ENCODE measurements at places on chromosomes 5 and 9.

DNA sequence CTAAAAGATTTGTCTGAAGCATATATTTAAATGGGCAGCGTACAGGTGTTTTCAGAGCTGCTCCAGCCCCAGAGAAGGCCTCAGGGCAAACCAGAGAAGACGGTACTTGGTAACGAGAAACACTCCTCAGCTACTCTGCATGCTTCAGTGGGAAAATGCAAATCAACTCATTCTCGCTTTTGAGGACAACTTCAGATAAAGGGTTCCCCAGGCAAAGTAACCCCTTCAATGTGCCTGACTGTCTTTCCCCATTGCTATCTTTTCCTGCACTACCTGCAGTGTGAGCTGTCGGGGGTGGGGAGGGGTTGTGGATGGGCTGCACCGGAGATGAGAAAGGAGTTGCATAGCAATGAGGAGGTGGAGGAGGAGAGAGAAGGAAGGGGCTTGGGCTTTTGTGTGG, 339.7 kb upstream of the CLINT1 start:
- DNase-seq = no peak

DNA sequence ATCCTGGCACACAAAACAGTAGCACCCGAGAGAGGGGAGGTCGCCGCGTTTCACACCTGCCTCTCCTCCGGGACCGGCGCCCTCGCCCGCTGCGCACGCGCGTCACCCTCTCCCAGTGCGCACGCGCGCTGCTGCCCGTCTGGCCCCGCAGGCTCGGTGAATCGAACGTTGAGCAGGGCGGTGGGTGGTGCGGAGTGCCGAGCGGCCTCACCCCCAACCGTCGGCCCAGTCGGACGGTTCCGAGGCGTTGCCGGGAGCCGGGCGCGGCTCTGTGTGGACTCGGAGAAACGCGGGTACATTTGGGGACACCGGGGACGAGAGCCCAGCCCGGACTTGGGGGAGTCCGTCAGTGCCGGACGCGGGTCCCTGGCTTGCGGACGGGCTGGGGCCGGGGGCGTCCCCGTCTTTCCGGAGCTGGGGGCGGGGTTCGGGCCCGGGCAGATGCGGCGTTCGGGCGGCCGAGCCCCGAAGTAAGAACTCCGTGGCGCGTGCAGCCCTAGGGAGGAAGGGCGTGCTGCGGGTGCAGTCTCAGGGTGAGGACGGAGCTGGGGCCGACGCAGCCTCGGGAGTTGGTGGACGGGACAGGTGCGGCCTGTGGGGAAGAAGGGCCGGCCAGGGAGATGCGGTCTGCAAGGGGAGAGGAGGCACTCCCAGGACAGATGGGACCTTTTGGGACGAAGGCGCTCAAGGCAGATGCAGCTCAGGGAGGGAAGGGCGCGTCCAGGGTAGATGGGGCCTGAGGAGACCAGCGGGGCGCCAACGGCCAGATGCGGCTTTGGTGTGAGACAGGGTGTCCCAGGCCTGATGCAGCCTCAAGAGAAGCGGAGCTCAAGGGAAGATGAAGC, at the start of gene POMT1:
POMT1 (plus strand) TSS at position 138 of the 845 bp plus-strand sequence. CDS start 1,301 bp downstream, outside the sequence.
- DNase-seq = peak; percentile 93

GRCh38 chr5:140153255-140153654, 21.7 kb upstream of the CYSTM1 start:
- DNase-seq = no peak

DNA sequence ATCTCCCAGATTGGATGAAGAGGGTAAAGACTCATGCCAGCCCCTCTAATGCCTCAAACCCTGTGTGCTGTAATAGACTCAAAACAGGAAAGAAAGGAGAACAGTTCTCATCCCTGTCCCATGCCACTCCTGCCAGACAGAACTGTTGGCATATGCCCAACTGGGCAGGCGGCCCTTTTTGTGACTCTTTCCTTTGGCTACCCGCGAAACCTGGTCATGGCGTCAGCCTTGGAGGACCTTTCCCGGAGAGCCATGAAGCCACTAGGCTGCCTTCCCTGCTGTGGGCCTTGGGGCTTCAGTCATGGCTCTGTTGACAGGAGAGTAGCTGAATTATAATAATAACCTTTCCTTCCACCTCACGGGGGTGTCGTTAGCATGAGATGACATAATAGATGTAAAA, 75.9 kb upstream of the SEMA6A start:
- no peak for DNase-seq

DNA sequence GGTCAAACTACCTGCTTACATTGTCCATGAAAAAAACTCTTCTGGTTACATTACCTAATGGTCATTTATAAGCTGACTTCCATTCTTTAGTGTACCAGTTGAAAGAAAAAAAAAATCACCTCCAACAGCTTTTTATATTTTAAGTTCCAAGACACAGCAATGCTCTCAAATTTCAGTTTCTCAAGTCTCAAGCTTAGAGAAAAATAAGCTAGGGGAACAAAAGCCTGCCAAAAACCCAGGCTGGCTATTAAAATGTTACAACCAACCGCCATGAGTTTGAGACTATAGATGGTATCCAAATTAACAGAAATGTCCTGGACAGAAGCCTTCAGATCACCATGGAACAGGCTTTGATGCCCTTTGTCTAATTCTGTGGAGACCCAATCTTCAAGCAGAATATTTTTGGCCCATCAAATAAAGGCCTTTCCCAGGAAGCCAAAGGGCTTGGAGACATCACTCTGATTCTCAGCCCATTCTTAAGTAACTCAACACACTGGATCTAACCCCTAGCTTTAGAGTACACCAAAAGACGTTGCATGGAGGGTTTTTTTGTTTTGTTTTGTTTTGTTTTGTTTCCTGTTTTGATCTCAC, 343.7 kb downstream of the GLIS3 start:
- no peak for DNase-seq

GRCh38 chr5:151617841-151618710, 26.9 kb upstream of the FAT2 start:
- DNase-seq = no peak

DNA sequence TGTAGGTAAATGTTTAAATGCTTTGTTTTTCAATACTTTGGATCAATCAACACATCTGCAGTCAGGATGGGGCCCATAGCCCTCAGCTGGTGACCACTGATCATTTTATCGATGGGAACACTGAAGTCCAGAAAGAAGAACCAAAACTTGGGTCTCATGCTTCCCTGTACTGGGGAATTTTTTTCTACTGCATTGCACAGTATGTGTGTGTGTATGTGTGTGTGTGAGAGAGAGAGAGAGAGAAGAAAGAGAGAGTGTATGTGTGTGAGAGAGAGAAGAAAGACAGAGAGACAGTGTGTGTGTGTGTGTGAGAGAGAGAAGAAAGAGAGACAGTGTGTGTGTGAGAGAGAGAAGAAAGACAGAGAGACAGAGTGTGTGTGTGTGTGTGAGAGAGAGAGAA, 202.9 kb upstream of the MSX2 start:
- no peak for DNase-seq

- peak; percentile 60 for DNase-seq
These were observed 17.7 kb upstream of the IL6ST start for GRCh38 chr5:56012281-56012963.

GRCh38 chr9:114370968-114371320, 16.8 kb downstream of the AKNA start:
- DNase-seq = no peak

GRCh38 chr9:21381448-21382339, 3.5 kb downstream of the IFNA2 start:
- peak; percentile 37 for DNase-seq

- DNase-seq = no peak
These were observed 34.6 kb downstream of the ANGPTL2 start for GRCh38 chr9:127087836-127088235.

DNA sequence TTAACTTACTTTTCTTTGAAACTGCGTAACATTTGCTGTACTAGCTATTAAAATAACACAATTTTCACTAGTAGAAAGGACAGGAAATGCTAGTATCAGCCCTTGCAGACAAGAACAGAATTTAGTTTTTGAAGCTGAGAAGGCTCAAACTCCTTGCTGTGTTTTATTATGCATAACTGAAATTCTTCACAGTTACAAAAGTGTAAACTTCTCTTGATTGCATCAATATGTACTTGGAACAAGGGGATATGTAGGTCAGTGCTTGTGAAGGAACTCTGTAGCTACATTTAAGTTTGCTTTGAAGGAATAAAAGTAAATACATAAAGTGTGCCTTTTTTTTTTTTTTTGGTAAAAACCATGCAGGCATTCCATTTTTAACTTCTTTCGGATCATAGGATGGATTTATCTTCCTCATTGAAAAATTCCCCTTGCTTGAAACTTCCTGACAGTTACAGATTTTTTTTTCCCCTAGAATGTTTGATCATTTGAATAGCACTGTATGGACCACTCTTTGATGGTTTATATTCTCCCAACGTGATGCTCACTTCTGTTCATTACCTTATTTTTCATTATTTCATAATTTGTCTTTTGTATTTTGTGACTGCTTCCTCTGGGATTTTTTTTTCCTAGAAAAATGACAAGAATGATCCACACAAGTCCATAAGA, 94.9 kb upstream of the DAB2 start:
- no peak for DNase-seq

DNA sequence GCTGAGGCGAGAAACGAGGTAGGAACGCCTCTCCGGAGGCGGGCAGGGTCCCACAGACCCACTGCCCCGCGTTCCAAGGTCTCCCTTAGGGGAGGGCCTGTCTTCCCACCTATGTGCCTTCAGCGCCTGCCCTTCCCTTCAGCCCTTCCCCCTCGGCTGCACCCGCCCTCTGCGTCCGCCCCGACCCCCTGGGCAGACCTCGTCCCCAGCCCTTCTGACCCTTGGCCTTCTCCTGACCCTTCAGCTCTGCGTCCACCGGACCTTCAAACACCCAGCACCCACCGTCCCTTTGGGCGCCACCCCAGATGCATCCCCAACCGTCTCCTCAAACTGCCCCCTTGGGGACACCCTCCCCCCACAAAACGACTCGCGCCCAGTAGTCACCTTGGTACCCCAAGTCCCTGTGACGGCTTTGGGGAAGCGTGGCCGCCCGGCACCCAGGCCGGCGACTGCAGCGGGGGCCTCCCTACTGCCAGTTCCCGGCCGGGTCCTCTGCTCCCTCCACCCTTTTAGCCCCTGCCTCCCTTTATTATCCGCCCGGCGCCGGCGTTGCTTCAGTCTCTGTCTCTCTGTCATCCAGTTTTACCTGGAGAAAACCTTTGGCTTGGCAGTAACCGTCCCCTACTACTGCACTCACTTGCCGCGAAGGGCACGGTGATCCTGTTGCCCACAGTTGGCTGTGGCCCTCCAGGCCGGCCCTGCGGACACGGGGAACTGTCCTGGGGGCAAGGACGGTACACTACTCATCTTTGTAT, 421 bp downstream of the RUSC2 start:
- no peak for DNase-seq

- no peak for DNase-seq
These were observed 167.7 kb upstream of the DMAC1 start for GRCh38 chr9:7967093-7967827.

DNA sequence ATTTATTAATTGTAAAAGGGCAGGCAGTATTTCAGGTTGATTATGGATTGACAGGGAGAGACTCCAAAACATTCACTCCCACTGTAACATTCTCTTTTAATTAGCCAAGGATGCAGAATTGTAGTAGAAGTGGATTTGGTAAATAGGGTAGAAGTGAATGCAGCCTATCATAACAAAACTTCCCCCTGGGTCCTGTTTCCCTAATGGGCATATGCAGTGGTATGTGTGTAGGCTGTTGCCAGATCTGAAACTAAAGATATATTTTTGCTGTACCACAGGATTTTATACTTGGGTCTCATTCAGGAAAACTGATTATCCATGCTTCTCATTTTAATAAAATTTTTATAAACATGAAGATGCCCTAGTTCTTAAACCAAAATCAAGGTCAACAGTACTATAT, 351.2 kb downstream of the KDM4C start:
- DNase-seq = no peak

- DNase-seq = no peak
These were observed 13.4 kb downstream of the NCS1 start for GRCh38 chr9:130185490-130186031.

- no peak for DNase-seq
These were observed 225.7 kb downstream of the DCP2 start for GRCh38 chr5:113202287-113202686.

DNA sequence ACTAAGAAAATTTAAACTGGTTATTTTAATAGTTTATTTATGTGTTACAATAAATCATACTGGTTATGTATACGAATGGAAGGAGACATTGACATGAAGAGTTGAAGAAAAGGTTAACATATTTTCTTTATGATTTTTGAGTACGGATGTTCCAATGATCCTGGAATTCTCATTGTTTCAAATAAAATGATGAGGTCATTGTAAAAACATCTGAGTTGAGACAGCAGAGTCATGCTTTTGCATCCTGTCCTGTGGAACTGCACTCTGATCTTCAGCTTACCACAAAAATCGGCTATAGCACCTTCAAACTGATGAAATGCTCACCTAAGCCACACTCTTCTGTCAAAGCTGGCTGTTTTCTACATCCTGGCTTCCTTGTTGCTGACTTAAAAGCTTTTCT, 67.8 kb downstream of the PTCD2 start:
- no peak for DNase-seq

DNA sequence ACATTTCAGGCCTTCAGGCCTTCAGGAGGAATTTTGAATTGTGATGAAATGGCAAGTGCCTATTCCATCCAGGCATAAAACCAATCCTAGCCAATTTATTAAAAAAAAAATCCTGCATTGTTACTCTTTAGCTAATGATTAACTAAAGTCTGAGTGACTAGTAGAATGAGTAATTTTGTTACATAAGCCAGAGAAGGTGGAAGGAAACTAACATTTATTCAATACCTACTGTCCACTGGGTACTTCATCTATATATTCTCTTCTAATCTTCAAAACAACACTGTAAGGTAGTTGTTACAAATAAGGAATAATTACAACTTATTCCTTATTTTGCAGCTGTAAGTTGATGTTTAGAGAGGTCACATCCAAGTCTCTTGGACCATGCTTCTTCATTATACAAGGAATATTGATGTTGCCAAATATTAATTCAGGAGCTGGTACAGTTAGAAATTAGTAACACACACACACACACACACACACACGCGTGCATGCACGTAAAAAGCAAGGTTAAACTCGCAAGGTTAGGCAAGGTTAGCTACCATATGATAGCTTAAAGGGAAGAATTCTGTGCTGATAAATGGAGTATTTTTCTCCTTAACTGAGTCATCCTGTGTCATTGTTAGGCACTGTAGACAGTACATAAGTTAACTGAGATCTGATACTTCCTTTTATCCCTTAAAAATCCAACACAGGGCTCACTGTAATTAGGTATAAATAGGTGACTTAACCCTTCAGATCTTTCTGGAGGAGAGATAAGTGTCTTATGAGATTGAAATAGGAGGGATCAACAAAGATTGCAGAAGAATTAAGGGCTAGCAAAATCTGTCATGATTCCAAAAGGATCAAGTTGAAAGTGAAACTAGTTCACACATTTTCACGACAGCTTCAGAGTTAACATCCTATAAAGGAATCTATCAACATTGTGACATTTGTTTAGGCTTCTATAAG, 596.9 kb downstream of the PDE4D start:
- no peak for DNase-seq

- DNase-seq = peak; percentile 36
These were observed 77.6 kb upstream of the TMC1 start for GRCh38 chr9:72443855-72444254.

- no peak for DNase-seq
These were observed 5.4 kb downstream of the KCNV2 start for GRCh38 chr9:2722715-2723114.

GRCh38 chr9:129640086-129640870, 1.7 kb downstream of the ASB6 start:
- no peak for DNase-seq
